GM06990 (cell line): ENCODE measurements at places on chromosomes 4 and X.

GRCh38 chr4:26764231-26764630 lies 96.4 kb upstream of the STIM2 start:
- DNase-seq, result no peak

DNA sequence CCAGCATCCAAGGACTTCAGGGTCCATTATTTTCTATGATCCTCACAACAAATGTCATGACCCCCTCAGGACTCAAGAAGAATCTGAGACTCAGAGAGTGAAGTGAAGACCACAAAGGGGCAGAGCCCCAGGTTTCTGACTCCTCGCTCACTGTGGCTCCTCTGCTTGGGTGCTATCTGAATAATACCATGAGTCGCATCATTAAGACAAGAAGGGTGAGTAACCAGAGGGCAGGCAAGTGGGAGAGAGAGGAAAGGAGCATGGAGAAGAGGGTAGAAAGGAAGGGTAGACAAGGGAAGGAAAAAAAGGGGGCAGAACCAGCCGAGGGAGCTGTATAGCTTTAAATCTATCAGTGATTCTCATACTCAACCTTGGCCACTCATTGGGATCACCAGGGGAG lies 15.5 kb upstream of the HSD17B10 start:
- DNase-seq, result no peak

- no peak for DNase-seq
Observed at GRCh38 chrX:67408423-67409079, 135.3 kb upstream of the AR start.

GRCh38 chr4:108930186-108930585 lies 167.3 kb upstream of the ETNPPL start:
- DNase-seq, result no peak

DNA sequence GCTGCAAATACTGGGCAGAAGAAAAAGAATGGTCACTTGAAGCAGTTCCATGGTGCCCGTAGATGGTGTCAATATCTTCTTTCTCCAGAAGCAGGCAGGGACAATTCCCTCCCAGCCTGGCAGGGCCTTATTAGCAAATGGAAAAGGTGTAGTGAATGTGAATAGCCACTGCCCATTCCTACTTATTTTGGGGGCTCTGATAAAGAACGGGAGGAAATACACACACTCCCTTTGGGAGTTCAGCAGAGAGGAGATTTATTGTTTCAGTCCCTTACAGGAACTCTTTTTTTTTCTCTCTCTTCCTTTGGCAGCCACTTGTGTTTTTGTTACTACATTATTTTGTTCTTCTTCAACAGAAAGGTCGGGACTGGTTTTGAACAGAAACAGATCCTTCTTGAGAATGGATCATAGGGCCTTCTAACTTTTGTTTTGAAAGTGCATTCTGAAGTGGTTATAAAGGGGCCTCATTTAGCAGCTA lies at the start of gene EMCN:
TSS of gene EMCN (minus strand) at position 159 of the 478 bp plus-strand sequence. CDS start at position 51, 108 bp downstream.
- no peak for DNase-seq

- DNase-seq, result no peak
Observed at GRCh38 chr4:167614866-167615265, 380.6 kb upstream of the SPOCK3 start.

DNA sequence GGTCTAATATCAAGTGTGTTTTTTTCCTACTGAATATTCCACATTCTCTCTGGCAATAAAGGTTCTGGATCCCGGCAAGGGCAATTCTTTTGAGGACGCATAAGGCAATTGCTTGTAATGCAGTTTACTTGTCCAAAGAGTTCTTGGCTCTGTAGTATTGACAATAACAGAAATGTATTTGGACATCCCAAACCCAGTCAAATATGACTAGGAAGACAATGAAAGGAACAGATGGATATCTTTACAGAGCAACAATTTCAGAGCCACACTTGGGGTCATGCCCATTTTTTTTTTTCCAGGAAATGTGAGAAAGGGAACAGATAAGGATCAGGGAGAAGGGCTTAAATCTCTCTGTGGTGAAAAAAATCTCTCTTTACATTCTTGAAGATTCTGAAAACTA lies 12.2 kb downstream of the GK2 start:
- no peak for DNase-seq

GRCh38 chr4:90582087-90582486 lies 454.9 kb downstream of the CCSER1 start:
- DNase-seq, result no peak

- no peak for DNase-seq
Observed at GRCh38 chr4:120070196-120070595, 3.5 kb upstream of the MAD2L1 start.

DNA sequence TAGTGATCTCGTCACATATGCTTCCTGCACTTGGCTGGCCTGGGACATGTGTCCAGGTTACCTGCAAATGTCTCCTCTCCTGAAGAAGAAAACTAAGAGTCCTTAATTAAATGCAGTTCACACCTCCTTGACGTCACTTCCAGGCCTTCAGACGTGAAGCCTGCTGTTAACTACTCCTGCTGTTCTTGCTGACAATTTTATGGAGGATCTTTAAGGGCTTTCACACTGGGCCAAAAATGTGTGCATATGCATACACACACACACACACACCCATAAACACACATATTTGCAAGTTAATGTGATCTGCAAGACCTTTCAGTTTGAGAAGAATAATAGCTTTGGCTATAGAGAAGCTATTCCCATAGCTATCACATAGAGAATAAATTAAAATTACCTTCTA lies 267.9 kb downstream of the AFF2 start:
- DNase-seq, result no peak

GRCh38 chr4:1178300-1179088 lies 6.1 kb upstream of the SPON2 start:
- no peak for DNase-seq

DNA sequence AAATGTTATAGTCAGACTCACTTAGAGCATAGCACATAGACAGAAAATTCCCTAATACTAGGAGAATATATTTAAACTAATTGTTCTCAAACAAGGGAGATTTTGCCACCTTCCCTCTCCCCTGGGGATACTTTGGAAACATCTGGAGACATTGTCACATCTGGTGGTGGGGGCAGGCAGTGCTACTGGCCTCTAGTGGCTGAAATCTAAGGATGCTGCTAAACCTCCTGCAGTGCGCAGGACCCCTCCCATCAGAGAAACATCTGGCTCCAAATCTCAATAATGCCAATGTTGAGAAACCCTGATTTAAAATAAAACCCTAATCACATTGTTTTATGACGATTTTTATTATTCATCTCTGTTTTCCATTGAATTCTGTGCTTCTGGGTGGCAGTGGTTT lies 244.9 kb downstream of the FRMPD4 start:
- DNase-seq, result no peak
